Dorsolateral prefrontal cortex (tissue), 122 donors: ENCODE measurements at places on chromosomes 12 and 14.

DNA sequence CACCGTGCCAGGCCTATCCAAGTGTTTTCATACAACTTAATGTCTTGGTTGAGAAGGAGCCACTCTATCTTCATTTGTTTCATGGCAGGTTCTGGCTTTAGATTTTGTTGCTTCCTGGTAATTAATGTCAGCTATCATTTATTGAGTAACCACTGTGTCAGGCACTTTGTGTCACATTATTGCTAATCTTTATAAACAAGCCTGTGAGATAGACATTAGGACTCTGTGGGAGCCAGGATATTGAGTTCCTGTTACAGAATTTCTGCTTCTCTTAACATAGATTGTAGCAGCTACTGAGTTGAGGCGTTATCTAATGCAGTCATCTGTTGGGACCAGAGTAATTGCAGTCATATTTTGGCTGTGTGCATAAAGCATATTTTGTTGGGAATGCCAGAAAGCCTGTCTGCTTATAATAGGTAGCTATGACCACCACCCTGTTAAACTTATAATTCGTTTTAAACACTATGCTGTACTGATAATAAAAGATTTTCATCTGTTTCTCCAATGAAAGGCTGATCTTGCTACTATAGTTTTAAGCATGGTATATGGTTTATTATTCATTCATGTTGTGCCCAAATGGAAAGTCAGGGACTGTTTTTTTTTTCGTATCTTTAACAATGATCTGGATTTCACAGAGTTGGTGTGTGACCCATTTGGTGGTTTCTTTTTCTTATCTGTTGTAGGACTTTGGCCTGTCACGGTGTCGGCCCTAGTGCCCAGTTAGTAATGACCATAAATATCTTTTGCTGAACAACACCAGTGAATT lies 432.6 kb downstream of the PCNX1 start:
- DNase-seq: no peak

GRCh38 chr12:57839996-57840395 lies 6.5 kb downstream of the CTDSP2 start:
- DNase-seq: no peak

GRCh38 chr14:42778984-42779383 lies 1172.3 kb downstream of the LRFN5 start:
- DNase-seq: no peak

DNA sequence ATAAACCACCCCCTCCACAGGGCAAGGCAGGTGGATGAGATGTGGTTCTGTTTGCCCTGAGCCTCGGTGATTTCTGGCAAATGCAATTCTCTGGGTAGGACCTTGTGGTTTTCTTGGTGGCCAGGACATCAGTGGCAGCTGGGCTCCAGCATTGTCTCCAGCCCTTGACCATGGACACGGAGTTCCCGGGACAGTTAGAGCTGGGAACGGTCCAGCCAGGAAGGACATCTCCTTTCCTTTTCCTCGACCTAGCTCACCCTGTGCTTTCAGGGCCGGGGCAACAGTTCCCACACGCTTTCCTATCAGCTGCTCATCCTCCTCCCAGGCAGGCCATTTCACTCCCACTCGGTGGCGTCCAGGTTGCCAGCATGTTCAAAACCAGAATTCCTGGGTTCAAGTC lies 9.2 kb downstream of the SERPINA4 start:
- DNase-seq: no peak

DNA sequence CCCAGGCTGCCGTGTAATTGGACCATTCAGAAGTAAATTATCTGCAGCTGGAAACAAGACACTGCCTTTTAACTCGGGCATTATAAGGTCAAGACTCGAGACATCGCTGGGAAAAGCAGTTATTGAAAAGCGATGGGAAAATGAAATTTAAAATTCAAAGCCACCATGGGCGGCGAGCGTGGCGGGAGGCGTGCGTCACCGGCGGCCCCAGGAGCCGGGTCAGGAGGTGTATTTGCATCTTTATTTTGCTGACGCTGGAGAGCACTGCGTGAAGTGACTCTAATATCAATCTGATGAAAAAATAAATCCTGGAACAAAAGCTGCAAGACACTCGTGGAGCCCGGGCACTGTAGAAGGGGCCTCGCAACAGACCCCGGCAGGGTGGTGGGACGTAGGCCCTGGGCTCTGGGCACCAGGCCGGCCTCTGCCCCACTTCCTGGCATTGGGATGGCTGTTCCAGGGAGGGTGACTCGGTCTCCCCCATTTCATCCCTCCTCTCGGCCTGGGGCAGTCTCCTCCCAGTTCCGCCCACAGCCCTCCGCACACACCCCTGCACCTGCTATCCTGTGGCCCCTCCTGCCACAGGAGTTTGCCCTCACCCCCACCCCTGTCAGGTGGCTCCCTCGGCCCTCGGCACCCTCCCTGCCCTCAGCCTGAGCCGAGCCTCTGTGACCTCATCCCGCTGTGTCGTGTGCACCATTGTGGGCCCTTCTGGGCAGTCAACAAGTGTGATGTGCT lies 196.2 kb downstream of the KIF26A start:
- DNase-seq: no peak

GRCh38 chr14:103316721-103317121 lies 17.3 kb upstream of the EIF5 start:
- DNase-seq: no peak
